AG04450 (cell line): ENCODE measurements at places on chromosomes 12 and 14. TPM values are rescaled to one million over a fixed set of nuclear protein-coding genes. Genes with fewer than 3 reads are reported as not detected.

DNA sequence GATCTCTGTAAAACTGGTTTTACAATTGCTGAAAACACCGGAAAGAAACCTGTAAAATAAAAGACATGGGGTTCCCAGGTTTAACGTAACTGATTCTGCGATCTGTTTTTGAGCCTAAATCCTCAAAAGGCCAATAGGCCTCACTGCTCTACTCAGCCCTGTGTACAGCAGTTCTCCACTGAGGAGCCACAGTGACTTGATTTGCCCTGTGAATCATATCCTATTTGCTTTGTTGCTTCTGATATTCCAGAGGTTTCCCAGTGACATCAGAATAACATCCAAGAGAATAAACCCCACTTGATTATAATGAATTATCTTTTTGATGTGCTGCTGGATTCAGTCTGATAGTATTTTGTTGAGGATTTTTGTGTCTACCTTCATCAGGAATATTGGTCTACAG lies 27.5 kb downstream of the MDM1 start:
- DNase-seq: no peak

GRCh38 chr14:84891404-84891803 lies 638.5 kb upstream of the FLRT2 start:
- no peak for DNase-seq

Gene SLC25A47
- not detected in 2 replicates for polyA plus RNA-seq

Gene AGAP2
- 0.02 and 0.06 TPM in 2 replicates for polyA plus RNA-seq

GRCh38 chr12:31737345-31737744 lies 8.5 kb upstream of the AMN1 start:
- DNase-seq: no peak

DNA sequence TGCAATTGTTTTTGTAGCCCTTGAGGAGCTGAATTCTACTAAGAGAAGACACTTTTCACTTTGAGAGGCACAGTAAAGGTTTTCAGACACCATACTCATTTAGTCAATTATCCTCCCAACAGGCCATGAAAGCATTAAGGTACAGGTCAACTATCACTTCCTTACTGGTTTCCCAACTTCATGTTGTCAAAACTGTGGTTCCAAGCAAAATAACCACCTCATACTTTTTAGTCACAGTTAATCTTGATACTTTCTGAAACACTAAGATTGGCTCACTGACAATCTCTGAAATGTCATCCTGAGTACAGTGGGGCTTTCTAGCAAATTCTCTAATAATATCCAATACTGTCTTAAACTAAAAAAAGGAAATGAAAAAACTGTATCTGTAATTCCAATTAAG lies 71.7 kb downstream of the SLC2A13 start:
- DNase-seq: no peak

Gene IAPP
- polyA plus RNA-seq: not detected in 2 replicates

DNA sequence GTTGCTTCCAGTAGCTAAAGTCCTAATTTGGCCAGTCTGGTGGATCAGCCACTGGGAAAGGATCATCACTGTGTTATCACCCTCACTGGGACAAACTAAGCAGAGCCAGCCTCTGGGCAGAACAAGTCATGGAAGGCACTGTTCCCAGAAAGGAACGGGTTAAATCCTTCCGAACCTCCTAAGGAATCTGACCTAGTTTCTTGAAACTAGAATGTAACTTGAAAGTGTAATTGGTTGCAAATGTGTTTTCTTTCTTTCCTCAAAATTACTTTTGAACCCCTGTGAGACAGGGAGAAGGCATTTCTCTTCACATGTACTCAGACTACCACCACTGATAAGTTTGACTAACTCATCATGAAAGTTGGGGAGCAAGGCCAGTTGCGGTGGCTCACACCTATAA lies 18.7 kb upstream of the KICS2 start:
- no peak for DNase-seq

DNA sequence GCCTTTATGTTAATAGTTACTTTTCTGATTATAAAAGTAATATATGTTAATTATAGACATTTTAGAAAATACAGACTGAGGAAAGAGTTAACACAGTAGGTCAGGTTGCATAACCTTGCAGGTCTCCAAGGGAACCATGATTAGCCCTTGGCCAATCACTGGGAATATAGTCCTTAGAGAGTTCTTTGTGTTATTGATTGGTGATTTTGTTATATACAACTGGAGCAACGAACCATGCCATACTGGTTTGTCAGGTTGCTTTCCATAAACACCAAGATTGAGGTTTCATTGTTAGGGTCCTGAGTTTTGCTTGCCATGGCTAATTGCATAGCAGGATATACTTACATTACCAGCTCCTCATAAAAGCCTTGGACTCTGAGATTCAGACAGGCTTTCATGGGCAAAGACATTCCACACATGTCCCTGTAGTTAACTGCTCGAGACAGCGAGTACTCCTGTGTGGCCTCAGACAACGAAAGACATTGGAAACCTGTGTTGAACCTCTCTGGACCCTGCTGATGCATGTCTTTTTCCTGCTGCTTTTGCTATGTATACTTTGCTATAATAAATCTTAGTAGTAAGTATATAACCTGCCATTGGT lies 33.7 kb downstream of the MAPK1IP1L start:
- no peak for DNase-seq

GRCh38 chr14:103002578-103003350 lies 54.6 kb downstream of the CDC42BPB start:
- no peak for DNase-seq

Gene SLCO1B1
- polyA plus RNA-seq: not detected in 2 replicates

GRCh38 chr12:128856035-128856790 lies 2.9 kb downstream of the GLT1D1 start:
- DNase-seq: no peak

DNA sequence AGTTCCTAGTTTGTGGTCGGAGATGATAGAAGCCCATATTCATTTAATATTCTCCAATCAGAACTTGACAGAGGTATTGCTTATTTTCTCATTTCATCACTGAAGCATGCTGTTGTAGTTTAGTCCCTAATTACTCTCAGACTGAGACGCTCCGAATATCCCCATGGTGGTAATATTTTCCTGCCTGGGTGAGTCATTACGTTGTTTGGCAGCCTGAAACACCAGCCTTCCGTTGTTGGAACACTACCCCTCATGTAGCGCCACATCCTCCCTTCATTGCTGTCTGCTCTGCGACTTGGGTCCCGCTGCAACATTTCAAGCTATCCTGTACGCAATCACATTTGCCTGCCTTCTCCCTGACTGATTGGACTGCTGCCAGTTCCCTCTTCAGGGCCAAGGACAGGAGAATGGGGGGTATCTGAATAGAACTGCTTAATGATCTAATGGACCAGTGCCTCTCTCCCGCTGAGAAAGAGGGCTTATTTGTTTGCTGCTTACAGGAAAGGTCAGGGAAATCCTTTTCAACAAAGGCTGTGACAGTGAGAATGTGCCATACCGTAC lies 369.1 kb downstream of the NPAS3 start:
- DNase-seq: no peak

Gene YLPM1
- 15.3 and 17.6 TPM in 2 replicates for polyA plus RNA-seq

Gene AQP2
- not detected in 2 replicates for polyA plus RNA-seq

DNA sequence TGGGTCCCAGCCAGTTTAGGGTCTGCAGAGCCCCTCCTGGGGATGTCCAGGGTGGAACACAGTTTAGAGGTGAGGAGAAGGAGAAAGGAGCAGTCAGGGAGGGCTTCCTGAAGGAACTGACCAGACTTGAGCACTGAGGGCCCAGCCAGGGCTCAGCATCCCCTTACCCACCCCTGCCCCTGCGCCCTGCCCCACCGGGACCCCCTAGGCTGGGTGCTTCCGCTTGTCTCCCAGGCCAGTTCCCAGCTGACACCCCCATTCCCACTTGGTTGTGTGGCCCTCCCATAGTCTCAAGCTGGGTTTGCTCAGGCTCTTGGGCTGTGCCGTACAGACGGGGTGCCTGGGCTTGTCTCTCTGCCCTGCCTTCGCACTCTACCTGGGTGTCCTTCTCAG lies 26.3 kb upstream of the KIF26A start:
- DNase-seq: no peak

DNA sequence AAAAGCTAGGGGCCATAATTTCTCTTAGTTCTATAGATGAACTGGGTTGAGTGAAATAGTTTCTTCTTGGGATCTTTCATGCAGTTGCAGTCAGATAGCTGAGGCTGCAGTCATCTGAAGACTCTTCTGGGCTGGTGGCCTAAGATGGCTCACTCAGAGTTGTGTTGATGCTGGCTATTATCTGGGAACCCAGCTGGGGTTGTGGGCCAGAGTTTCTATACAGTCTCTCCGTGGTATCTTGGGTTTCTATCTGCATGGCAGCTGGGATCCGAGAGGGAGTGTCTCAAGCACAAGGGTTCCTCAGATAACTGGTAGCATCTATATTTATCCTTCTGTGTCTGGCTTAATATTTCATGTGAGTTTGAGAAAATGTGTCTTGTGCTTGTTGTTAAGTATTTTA lies 21.1 kb downstream of the AVPR1A start:
- no peak for DNase-seq

Gene PMCH
- not detected in 2 replicates for polyA plus RNA-seq

DNA sequence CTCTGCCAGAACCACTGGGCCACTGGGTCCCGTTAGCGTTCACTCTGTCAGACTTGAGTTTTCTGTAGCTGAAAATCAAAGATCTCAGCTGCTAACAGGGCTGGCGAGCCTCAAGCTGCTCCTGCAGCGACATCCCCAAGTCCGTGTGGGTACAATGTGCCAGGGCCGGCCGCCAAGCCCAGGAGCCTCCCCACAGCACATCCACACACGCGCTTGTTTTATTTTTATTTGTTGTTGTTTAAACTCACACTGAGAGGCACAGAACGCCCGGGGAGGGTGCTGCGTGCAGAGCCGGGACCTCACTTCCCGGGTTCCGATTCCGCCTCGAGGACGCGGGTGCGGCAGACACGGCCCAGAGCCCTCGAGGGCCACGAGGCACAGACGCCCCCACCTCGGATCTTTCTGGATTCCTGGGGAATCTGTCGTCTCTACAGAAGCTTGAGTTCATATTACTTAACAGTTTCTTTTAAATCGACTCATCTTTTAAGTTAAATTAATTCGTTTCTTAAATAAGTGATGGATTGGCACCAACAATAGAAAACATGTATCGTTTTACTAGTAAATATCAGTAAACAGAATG lies 9.3 kb downstream of the GALNT9 start:
- DNase-seq: no peak
